ENCODE measurements at places on chromosomes 4 and X.

DNA sequence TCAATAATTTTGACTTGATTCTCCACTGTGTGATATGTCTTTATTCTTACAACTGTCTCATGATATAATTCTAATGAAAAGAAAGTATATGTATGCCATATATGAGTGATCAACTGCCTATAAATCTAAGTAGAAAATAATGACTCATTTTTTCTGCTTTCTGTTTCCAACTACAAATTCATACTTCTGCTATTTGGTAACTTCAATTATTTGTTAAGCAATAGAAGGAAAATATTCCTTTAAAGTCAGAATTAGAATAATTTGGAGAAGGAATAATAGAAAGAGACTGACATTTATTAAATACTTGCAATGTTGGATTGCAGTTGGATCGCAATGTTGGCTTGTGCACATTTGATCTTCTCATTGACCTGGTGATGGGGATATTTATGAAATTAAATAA lies 204.2 kb upstream of the PACRGL start:
- no peak for DNase-seq

DNA sequence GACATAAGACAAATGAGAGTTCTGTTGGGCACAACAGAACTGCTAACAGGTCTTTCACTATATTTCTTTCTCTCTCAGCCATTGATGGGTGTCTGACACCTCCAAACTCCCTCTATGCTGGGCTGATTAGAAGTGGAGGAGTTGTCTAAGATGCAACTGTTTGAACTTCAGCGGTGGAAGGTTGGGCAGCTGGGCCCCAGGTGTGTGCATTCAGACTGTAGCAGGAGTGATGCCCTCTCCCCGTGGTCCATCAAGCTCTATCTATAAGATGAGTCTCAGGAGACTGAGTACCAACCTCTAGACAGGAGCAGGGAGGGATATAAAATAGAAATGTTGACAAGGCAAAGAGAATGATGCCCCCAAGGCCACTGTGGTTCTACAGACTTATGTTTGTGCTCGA lies 28.2 kb upstream of the CHRNA9 start:
- no peak for DNase-seq

- DNase-seq, result peak; percentile 23
These were observed 12.1 kb upstream of the PLAC1 start for GRCh38 chrX:134670134-134670924.

- DNase-seq, result no peak
These were observed 176.0 kb upstream of the WDFY3 start for GRCh38 chr4:85142451-85142850.

GRCh38 chr4:70863099-70863790 lies 23.6 kb upstream of the GRSF1 start:
- no peak for DNase-seq

DNA sequence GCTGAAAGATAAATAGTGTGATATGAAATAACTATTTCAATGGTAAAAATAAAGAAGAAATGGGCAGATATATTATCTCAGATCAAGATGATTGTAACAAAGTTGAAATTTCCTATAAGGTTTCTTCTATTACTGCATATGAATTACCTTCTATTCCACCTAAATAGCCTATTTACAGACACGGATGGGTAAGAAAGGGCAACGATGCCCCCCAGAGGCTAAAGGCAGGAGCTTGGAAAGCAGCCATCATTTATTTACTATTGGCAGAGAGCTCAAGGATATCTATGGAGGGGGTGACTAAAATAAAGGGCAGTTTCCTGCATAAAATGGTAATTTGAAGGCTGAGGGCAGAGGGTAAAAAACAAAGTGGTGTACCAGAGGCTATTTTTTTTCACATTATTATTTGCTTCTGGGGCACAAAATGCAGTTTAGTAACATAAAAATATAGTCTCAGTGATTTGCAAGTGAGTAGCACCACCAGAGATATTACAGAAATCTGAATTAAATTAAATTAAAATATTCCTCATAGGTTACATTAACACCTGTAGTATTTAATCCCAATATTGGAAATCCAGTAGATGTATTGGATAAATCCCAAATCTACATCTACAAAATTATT lies 123.1 kb downstream of the BTC start:
- DNase-seq, result peak; percentile 86

GRCh38 chr4:1746919-1747602 lies 25.7 kb downstream of the TACC3 start:
- no peak for DNase-seq

GRCh38 chr4:104870495-104871233 lies 276.0 kb upstream of the TET2 start:
- DNase-seq, result no peak

- no peak for DNase-seq
These were observed 183.2 kb upstream of the WDFY3 start for GRCh38 chr4:85149676-85150075.

- peak; percentile 72 for DNase-seq
These were observed 206.8 kb downstream of the IL15 start for GRCh38 chr4:141843136-141843535.

GRCh38 chr4:36000941-36001557 lies 243.3 kb downstream of the ARAP2 start:
- no peak for DNase-seq

GRCh38 chr4:125316401-125316790 lies 1.6 kb downstream of the FAT4 start:
- DNase-seq, result peak; percentile 38

DNA sequence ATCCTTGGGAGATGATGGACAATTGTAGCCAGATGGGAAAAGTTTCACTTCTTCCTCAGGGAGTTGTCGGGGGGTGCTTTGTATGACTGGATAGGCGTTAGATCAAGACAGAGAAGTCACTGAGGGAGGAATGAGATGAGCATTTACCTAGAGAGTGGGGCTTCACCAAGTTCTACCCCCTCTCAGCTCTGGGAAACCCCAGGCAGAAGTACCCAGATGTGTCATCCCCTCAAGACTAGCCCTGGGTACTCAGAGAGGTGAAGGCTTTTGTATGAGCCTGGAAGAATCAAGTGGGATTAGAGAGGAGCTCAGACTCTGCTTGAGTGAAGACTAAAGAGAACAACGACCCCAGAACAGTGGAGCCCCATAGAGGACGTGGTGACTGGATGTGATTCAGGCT lies 1.9 kb downstream of the MAGEB1 start:
- no peak for DNase-seq

DNA sequence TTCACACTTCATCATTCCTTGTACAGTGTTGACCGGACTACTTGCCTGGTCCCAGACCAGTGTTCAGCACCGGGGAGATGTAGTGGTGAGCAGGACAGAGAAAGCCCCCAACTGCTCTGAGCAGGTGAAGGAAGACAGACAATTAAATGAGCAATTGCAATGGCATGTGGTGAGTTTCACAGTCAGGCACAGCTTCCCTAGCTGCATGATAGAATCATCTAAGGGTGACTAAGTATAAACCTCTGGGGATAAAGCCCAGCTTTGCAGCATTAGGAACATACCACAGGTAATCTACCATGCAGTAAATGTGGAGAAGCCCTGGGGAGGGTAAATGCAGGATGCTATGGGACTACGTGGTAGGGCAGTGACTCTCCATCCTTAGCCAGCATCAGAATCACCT lies 47.8 kb downstream of the TMA16 start:
- DNase-seq, result no peak

DNA sequence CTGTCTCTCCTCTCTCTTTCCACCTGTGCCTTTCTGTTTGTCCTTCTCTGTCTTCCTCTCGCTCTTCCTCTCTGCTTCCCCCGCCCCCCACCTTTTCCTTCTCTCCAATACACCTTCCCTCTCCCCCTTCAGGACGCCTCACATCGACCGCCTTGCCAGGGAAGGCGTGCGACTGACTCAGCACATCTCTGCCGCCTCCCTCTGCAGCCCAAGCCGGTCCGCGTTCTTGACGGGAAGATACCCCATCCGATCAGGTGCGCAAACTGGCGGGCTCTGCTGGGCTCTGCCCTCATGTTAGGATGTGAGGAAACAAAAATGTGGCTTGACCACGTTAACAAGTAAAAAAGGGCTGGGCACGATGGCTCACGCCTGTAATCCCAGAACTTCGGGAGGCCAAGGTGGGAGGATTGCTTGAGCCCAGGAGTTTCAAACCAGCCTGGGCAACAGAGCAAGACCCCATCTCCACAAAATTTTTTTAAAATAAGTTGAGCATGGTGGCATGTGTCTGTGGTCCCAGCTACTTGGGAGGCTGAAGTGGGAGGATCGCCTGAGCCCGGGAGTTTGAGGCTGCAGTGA lies 35.2 kb downstream of the ARSF start:
- DNase-seq, result no peak

- no peak for DNase-seq
These were observed 10.8 kb upstream of the PITX2 start for GRCh38 chr4:110633358-110634341.

DNA sequence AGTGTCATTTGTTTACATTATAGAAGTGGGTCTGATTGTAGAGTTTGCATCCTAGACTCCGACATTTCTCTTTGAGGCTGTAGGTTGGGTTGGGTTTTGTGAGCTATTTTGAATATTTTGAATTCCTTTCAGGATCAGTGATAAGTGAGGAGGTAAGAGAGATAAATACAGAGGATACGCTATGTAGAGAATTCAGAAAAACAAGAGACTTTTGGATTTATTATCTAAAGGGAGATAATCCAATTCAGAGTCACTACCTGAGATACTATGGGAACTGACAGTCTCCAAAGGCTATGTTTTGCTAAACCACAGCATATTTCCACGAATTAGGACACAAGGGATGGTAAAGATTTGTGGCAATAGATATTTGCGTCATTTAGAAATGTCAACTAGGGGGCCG lies 16.9 kb upstream of the RAP2C start:
- no peak for DNase-seq

- DNase-seq, result no peak
These were observed 69.0 kb downstream of the SLC16A2 start for GRCh38 chrX:74490247-74490646.

GRCh38 chrX:103467887-103468286 lies 51.4 kb downstream of the RAB40A start:
- DNase-seq, result no peak

DNA sequence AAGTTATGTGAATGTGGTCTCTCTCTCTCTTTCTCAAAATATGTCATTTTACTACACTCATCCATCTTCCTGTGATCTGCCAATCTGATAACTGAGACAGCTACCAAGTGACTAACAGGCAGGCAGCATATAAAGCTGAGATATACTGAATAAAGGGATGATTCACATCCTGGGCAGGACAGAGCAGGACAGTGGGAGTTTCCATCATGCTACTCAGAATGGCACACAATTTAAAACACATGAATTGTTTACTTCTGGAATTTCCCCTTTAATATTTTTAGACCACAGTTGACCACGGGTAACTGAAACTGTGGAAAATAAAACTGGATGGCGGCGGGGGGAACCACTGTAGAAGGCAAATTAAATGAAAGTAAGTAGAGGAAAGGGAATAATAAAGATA lies 58.6 kb upstream of the DCTD start:
- DNase-seq, result peak; percentile 87

- DNase-seq, result no peak
These were observed 526.5 kb downstream of the TRIML1 start for GRCh38 chr4:188665491-188666457.

- DNase-seq, result no peak
These were observed 60.9 kb upstream of the PACRGL start for GRCh38 chr4:20639346-20639745.

DNA sequence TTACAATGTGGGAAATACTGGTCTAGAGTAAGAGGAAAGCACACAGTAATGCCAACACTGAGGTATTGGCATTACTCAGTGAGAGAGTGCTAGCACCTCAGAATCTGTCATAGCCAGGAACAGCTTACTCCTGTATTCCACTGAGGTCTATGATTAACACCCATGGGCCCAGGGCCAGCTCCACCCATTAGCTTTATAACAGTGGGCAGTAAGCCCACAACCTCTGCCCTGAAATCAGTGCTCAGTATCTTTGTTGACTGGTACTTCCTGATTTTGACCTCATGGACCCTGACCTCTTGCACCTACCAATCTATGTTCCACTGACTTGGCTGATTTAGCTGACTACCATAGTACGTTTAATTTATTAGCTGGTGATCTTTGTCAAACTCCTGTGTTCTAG lies 56.1 kb downstream of the LANCL3 start:
- DNase-seq, result no peak

GRCh38 chr4:125787707-125788106 lies 473.0 kb downstream of the FAT4 start:
- no peak for DNase-seq

Data from OCI-M1 (cell line).